ENCODE measurements at places on chromosomes 3 and 15.

- no peak for DNase-seq
Observed at GRCh38 chr3:161406594-161407555, 35.6 kb upstream of the SPTSSB start.

DNA sequence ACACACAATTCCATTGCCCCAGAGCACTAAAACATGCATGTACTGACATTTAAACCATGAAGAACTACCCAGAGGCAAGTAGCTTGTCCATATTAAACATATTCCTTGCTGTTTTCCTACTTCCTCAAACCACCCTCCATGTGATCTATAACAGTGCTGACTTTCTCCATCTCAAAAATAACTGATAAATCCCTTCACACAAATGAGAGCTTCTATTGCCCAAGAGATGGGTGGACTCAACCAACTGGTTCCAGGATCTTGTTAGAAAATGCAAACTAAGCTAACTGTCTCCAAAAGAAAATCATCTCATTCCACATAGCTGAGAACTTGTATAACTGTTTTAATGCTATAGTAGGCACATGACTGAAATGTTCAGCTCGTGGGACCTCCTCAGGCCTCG, 29.6 kb downstream of the DCLK3 start:
- no peak for DNase-seq

DNA sequence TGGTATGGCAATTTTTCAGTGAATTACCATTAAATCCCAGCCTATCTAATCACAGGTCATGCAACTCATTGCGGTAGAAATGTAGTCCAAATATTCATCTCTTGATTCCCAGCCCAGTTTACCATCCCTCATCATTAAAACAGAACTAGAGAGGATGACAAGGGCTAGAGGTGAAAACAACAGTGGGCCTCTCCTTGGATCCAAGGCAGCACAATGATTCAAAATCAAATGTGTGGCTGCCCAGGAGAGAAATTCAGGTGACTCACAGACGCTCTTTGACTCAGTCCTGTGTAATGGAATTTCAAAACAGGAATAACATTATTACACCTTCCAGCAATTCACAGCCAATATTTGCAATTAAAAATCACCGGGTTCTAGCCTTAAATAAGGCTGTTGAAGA, 246.5 kb downstream of the TBL1XR1 start:
- no peak for DNase-seq

DNA sequence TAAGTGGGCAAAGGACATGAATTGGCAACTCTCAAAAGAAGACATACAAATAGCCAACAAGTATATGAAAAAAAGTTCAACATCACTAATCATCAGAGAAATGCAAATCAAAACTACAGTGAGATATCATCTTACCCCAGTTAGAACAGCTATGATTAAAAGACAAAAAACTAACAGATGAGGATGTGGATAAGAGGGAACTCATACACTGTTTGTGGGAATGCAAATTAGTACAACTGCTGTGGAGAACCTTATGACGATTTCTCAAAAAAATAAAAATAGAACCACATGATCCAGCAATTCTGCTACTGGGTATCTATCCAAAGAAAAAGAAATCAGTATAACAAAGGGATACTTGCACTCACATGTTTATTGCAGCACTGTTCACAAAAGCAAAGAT, 28.6 kb downstream of the NEK10 start:
- no peak for DNase-seq

GRCh38 chr3:127358641-127359040, 70.8 kb upstream of the PRR20G start:
- DNase-seq: no peak

DNA sequence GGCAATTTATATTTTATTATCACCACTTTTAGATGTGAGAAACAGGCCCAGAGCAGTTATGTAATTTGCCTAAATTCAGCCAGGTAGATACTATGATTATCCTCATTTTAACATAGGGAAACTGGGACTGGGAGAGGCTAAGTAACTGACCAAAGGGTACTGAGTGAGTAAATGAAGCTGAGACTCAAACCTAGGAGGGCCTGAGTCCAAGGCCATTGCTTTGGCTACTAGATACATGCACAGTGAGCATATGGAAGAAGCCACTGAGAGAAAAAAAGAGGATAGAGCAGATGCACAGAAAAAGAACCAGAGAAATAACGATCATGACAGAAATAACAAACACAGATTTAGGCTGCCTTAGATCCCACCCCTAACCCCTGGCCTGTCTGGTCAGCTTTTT, 33.6 kb downstream of the USF3 start:
- DNase-seq: no peak

DNA sequence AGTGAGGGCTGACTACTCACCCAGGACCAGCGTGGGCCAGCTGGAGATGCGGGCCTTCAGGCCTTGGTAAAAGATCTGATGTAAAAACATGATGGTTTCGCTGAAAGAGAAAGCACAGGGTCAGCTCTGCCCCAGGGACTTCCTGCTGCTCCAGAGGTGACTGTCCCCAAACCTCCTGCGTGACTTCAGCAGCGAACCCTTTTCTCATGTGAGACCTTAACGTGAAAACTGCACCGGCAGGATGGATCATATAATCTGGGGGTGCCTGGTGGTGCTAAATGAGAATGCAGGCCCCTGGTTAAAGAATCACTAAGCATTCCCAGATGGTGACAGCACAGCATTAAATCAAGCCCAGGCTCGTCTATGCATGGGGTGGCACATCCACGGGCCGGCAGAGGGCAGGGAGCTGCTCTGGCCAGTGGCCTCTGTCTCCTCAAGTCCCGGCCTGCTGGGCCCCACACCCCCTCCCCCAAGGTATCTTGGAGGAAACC, 55.4 kb downstream of the RASGRF1 start:
- DNase-seq: peak; percentile 5

DNA sequence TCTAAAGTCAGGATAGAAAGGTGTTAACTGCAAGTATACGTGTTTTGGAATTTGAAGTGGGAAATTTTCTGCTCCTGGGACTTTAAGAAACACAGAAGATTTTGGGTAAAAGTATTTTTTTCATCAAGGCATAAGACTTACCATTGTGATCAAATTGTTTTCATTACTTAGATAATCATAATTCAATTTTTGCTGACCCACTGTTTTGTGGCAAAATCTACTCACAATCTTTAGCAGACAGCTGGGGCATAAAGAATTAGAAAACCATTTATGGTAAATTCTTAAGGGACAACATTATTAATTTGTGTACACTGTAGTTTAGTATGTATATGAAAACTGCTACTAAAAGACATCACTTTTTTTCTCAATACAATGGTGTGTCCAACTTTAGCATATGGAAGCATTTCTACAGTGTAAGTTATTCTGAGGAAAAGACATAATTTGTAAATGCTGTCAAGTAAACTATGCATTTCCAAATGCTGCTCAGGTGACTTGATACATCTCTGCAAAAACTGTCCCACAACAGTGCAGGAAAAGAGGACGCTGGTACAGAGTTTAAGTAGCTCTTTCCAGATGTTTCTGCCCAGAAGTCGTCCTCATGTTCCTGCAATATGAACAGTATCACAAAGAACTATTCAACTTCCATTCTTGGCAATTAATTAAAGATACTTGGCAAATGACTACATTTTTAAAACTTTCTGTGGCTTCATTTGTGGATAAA, 52.3 kb downstream of the THSD4 start:
- no peak for DNase-seq

GRCh38 chr3:115693868-115694267, 70.6 kb downstream of the GAP43 start:
- DNase-seq: no peak

GRCh38 chr3:52317208-52318000, 1.3 kb downstream of the DNAH1 start:
- DNase-seq: no peak

- no peak for DNase-seq
Observed at GRCh38 chr15:40064231-40064894, 25.4 kb upstream of the SRP14 start.

- no peak for DNase-seq
Observed at GRCh38 chr3:63892773-63893352, 19.3 kb downstream of the SCAANT1 start.

GRCh38 chr15:92683511-92683834, 27.9 kb upstream of the FAM174B start:
- peak; percentile 32 for DNase-seq

DNA sequence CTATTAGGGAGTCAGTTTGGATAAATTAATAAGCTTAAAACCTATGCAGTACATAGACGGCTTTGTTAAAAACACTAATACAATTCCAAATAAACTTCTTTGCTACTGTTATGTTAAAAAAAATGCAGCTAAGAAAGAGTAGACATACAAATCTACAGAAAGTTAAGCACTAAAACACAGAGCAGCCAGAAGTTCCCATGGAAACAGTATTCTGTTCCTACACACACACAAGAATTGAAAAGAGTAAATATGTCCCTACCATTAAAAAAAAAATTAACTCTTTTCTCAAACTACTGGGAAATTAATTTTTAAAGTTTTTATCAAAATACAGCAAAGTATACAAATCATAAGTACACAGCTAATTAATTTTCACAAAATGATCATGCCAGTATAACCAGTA, 71.6 kb downstream of the CLASP2 start:
- no peak for DNase-seq

DNA sequence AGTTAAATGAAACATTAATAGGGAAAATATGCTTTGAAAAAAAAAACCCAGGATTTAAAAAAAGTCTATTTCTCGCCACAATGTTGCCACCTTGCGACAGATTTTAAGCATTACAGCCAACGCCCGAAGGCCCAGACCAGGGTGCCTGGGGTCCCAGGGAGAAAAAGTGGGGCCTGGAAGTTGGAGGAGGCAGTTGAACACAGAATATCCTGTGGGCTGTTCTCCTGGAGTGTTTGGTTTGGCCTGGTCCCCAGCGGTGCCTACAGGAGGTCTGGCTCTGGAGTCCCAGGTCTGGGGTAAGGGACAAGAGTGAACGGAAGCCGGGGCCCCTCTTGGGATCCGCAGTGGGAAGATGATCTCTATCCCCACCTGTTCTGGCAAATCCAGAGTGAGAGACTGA, 3.4 kb downstream of the RNU6-1 start:
- peak; percentile 33 for DNase-seq

GRCh38 chr3:9884555-9885165, 4.6 kb upstream of the CIDEC start:
- no peak for DNase-seq

DNA sequence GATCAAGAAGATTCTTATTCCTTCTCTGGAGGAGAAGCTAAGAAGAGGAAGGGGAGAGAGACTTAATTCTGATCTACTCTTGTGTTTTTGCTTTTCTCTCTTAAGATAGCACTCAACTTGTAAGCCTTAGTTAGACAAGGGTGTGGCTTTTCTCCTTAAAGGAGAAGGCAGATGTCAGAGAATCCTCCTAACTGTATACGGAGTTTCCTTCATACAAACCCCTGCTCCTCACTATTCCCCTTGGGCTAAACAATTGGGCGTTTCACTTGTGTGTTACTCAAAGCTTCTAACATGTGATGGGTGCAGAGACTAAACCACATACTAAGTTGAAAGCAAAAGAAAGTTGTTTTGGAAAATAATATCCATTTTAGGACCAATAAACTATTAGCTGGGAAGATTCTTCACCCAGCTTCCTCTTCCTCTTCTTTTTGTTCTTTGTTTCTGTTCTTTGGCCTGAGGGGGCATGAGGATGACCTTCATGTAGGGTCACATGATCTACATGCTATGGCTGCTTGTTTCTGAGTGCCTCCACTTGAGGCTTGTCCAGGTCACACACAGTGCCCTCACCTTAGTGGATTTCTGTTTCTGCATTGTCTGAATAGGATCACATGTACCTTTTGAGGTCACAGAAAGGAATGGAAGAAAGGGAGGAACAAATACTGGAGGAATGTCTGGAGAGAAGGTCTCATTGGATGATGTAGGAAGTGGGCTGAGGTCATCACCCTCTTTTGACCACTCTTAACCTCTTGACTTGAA, 14.6 kb downstream of the SPINK8 start:
- DNase-seq: no peak

- DNase-seq: no peak
Observed at GRCh38 chr3:181716966-181717365, 5.2 kb downstream of the SOX2 start.

GRCh38 chr3:77562089-77562488, 522.2 kb downstream of the ROBO2 start:
- DNase-seq: no peak

- DNase-seq: no peak
Observed at GRCh38 chr3:57959423-57960173, 48.6 kb upstream of the FLNB start.

DNA sequence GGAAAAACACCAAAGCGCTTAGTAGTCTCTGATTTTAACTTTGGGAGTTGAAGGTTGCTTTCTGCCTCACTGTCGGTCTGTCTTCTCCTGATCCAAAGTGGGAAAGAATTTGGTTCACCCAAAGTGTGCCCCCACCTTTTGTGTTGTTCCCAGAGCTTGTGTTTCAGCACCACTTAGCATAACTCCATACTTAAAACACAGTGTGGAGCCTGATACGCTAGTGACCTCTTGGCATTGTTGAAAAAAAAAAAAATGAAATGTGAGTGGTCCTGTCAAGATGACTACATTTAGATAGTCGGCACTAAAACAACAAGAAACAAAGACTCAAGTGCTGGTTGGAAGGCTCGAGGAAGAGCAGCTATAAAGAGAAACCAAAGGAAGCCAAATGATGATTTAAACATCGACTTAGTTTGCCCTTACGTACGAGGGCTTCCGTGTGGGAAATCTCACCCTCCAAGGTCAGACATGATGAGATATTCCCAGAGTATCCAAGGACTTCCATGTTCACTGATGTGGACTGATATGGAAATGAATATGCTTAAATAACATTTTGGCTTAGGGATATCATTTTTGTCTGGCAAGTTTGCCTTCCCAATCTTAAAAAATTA, 178.8 kb downstream of the MEIS2 start:
- DNase-seq: no peak

GRCh38 chr3:178546079-178546478, 9.8 kb downstream of the KCNMB2 start:
- no peak for DNase-seq
